ENCODE measurements at places on chromosomes 11 and 22.

DNA sequence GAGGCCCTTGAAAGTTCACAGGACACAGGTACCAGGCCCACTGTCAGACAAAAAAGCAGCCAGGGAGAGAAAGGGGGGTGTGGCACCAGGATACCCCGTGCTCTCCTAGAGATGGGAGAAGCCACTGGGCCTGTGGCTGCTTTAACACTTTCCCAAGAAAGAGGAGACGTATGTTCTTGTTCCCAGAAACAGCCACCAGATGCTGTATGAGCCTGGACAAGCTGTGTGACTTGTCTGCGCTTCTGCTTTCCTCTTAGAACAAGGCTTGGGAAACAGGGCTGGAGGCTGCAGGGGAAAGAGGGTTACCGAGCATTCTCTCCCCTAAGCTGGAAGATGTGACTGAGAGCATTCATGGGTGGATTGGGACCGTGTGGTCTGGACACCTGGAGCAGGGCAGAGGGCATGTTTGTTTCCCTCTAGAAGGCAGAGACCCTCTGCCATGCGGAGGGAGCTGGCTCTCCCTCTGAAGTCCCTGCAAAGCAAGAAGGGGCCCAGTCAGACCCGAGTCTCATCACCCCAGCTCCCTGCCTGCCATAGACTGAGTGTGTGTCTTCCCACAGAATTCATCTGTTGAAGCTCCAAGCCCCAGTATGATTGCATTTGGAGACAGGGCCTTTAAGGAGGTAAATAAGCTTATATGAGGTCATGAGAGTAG is 74.1 kb downstream of the TRIM29 start:
- DNase-seq, result no peak

GRCh38 chr11:22430141-22430541 is 92.0 kb downstream of the SLC17A6 start:
- no peak for DNase-seq

GRCh38 chr11:133118563-133119268 is 413.6 kb downstream of the OPCML start:
- DNase-seq, result no peak

- DNase-seq, result no peak
Measured at GRCh38 chr22:25903294-25903693, 161.3 kb downstream of the MYO18B start.

GRCh38 chr11:33463059-33463458 is 205.9 kb downstream of the HIPK3 start:
- DNase-seq, result no peak

DNA sequence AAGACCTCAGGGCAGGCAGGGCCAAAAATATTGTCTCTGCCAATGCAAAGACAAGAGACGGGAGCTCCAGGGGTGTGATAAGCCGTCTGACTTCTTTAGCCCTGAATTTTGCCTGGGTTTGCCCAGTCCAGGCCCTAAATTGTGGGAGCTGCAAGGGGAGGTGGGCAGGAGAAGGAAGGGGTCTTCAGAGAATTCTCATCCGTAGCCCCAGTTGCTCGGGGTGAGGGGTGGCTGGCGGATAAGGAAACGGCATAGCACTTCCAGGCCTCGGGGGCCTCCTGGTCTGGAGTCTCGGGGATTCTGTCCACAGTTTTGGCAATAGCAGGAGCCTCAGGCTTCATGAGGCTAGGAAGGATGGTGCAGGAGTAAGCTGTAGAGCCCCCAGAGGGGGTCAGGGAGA is 7.4 kb downstream of the CD5 start:
- DNase-seq, result no peak

GRCh38 chr11:37502202-37502601 is 904.2 kb upstream of the RAG2 start:
- DNase-seq, result no peak

GRCh38 chr22:20436307-20436767 is 1.3 kb downstream of the SCARF2 start:
- no peak for DNase-seq

DNA sequence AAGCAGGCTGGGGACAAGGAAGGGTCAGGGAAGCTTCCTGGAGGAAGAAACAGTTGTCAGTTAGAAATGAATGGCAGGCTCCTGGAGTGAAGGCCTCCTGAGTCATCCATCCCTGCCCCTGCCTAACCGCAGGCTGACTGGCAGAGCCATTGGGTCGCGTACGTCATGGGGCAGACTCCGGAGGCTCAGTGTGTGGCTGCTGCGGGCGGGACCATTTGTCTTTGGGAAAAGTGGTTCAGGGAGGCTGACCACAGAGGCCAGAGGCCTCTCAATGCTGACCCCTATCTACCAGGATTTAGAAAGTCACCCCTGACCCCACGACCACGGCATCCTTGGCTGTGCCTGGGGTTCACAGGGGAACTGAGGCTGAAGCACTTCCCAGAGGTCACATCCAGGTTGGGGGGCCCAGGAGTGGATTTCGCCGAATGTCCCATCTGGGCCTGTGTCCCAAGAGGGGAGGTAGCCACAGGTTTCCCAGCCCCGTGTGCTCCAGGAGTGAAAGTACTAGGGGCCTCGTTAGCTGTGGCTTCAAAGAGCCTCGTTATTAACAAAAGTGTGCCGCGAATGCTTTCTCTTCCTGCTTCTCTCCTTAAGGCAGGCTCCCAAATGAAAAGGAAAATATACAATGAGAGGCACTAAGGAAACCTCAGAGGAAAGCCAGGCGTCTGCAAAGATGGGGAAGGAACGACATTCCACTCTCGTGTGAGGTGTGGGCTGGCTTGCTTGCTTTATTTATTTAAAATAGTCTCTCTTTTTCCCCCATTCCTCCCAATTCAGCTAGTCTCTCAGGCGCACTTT is 58.9 kb downstream of the FLRT1 start:
- no peak for DNase-seq

DNA sequence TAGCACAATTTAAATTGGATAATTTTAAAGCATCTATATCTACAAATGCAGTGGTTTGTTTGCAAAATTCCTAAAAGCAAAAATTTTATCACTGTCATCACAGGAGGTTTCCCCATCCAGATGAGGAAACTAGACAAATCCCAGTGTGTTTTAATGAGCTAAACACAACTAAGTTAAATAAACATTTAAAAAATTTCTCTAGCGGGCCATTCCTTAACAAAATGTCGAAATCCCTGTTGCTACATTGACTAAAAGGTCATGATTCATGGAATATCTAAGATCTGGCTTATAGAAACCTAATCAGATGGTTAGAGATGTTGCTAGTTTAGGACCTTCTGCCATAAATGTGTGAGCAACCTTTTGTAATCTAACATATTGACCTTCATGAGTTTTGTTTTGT is 107.3 kb upstream of the BDNF start:
- no peak for DNase-seq

DNA sequence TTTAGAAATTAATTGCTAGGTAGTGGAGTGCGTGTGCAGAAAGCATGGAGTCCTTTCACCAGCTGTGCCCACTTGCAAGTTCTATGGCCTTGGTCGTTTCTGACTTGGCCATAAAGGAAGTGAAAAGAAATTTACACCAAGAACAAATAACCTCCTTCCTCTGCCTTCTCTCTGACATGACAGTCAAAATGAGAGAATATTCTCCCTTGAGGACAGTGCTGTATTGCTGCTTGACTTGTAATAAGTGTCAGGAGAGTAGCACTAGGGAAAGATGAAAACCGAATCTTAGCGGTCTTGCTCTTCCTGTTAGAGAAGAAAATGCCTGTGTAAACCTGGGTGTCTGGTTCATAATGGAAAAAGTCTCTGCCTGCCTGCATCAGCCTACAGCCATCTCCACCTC is 333.1 kb upstream of the RAG2 start:
- no peak for DNase-seq

DNA sequence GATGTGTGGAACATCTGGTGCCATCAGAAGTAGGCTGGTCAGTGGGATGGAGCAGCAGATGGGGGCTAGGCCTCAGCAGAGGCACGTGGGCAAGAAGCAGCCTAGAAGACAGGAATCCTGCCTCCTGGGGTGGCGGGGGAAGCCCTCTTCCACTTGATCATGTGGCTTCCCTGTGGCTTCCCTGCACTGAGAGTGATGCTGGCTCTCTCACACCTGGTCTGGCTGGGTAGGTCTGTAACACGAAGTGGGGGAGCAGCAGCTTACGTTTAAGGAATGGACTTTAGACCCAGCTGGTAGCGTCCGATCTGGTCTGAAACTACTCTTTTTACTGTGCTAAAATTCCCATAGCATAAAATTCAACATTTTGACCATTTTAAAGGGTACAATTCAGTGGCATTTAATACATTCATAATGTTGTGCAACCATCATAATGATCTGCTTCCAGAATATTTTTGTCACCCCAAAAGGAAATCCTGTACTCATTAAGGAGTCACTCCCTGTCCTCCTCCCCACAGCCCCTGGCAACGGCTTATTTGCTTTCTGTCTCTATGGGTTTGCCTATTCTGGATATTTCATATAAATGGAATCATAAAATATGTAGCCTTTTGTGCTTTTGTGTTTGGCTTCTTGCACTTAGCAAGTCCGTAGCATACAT is 21.7 kb downstream of the PTPN5 start:
- no peak for DNase-seq

DNA sequence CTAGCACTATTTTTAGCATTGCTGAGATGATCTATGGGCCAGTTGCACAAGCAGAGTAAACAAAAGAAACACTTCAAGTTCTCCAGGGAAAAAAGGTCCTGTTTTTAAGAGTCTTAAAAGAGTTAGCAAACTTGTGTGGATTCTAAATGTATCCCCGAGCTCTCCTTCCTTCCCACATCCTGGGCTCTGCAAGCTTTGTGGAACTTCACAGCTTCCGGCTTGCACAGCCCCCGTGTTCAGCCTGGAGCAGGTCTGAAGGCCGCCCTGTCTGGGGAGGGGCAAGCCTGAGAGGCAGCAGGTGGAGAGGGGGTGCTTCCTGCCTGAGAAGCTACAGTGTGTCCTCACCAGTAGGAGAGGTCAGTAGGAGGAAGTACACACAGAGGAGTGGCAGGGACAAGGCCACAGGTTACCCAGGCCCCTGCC is 35.1 kb upstream of the SUSD2 start:
- no peak for DNase-seq

DNA sequence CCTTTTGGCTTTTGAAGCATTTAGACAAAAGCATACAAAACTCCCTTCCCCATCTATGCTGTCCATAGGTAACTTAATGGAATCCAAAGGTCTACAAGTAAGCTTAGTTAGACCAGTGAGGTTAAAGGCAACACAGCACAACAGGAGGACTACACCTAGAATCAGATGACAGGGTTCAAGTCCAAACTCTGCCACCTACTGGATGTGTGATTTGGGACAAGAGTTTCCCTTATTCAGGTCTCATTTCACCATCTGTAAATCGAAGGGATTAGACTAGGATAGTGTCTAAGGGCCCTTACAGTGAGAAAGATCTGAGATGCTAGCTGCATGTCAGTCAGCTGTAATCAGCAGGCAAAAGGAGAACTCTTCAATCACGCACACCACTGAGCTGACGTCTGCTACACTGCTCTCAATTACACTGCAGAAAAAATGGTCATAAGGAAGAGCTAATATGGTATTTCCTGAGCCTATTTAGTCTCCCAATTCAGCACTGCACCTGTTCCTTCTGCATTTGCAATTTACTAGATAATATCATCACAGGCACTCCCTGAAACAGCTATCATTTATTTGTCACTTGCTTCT is 82.2 kb downstream of the SERGEF start:
- DNase-seq, result no peak

- no peak for DNase-seq
Measured at GRCh38 chr11:38305682-38306081, 1707.6 kb upstream of the RAG2 start.

DNA sequence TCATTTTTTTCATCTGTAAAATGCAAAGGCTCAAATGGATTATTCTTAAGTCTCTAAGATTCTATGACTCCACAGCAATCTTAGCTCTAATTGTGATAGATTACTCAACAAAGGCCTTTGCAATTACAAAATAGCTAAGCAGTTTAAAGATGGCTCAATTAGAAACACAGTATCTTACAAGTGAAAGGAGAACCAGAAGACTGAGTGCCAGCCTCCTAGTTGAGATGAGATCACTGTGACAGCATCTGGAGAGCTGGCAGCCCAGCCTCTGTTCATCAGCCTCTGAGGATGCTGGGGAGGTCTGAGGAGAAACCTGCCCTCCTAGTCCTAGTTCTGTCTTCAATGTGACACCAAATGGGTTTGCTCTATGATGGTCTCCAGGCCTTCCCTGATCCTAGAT is 158.4 kb upstream of the NARS2 start:
- DNase-seq, result no peak

GRCh38 chr11:57647960-57648800 is 1.5 kb downstream of the YPEL4 start:
- DNase-seq, result no peak

GRCh38 chr11:78551066-78551465 is 23.6 kb downstream of the NARS2 start:
- no peak for DNase-seq

GRCh38 chr11:111939836-111940604 is 2.9 kb downstream of the DIXDC1 start:
- no peak for DNase-seq

DNA sequence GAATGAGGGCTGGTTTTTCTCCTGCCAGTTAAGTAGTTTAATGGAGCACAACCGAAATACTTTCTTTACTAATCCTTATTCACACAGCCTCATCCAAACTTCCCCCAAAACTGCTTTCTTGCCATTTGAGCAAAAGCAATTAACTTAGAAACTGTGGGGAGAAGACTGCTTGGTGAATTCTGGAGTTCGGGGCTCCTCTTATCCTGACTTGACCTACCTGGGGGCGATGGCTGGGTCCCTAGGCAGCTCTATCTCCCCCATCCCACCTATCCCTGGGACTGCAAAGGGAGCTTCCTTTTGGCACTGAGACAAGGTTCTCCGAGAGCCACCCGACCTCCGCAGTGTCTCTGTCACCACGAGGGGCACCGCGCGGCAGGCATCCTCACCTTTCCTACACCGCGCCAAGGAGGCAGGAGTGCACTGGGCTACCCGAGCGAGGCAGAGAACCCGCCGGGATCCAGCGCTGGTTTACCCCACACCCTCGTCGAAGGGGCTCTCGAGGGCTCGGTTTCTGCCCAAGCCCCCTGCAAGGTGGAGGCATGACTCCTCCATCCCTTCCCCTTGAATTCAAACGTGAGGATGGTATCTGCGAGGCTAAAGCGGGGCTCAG is 759 bp downstream of the DESI1 start:
- DNase-seq, result peak; percentile 62

GRCh38 chr11:120789391-120789790 is 234.5 kb upstream of the TBCEL start:
- DNase-seq, result no peak

DNA sequence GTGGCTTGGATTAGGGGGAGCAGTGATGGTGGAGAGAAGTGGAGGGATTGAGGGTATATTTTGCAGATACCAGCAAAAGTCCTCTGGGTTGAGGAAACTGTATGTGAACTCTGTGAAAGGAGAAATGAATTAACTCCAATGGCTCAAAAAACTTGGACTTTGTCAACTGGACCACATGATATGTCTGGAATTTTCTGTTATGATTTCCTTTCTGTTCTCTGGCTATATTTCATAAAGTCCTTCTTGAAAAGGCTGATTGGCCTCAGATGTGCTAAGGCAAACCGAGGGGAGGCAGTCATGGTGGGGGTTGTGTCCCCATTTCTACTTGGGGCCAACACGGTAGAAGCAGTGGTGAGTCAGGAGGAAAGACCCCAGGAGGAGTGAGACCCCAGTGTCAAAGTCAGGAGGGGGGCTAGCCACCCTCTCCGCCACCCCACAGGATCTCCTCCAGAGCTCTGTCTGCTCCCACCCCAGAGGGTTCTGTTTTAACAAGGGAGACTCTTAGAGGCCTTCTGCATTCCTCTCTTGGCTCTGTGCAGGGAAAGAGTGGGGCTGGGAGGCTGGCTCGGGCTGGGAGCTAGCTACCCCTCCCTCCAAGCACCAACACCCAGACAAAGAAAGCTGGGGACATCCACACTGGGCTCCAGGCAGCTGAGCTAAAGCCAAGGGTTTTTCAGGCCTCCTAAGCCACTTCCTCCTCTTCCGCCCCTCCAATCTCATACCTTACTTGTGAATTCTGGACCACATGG is 13.8 kb downstream of the CHRDL2 start:
- no peak for DNase-seq

All from left lobe of liver (tissue), 2 donors.